Left forelimb (tissue), 1 donor: ENCODE measurements at places on chromosomes 5 and 9.

DNA sequence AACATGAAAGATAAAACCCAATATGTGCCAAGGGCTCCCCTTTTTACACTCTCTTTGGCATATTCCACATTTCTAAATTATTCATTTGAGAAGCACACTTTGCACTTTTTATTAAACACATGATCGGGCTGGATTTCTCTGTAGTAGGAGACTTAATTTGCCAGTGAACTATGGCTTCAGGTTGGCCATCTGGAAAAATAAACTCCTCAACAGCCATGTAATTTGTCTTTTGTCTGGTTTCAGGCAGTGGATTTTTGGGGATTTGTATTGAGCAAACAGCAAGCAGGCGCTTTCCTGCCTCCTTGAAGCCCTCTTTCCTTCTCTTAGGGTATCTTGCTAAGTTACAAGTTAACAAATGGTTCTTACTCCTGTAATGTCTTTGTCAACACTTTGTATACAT is 73.0 kb upstream of the DMRTA1 start:
- DNase-seq: no peak

- DNase-seq: no peak
Measured at GRCh38 chr5:123182072-123182471, 93.0 kb downstream of the PRDM6 start.

GRCh38 chr5:71483355-71483754 is 27.9 kb downstream of the BDP1 start:
- no peak for DNase-seq

GRCh38 chr5:42268630-42269029 is 154.6 kb upstream of the GHR start:
- DNase-seq: no peak

- DNase-seq: no peak
Measured at GRCh38 chr9:7802666-7803065, 3.1 kb upstream of the DMAC1 start.

- no peak for DNase-seq
Measured at GRCh38 chr9:17750269-17750668, 171.4 kb downstream of the SH3GL2 start.
